ENCODE measurements at places on chromosomes 5 and 9. TPM values are rescaled to one million over a fixed set of nuclear protein-coding genes. Genes with fewer than 3 reads are reported as not detected.

- H3K27me3 ChIP-seq, result peaks cover 2% of the 10 kb centered on the region
- H3K4me3 ChIP-seq, result no peak overlapping the region
- DNase-seq, result no peak
- no peaks in the 10 kb centered on the region for H3K4me1 ChIP-seq
These were observed 84.1 kb upstream of the MEGF10 start for GRCh38 chr5:127206320-127207113.

DNA sequence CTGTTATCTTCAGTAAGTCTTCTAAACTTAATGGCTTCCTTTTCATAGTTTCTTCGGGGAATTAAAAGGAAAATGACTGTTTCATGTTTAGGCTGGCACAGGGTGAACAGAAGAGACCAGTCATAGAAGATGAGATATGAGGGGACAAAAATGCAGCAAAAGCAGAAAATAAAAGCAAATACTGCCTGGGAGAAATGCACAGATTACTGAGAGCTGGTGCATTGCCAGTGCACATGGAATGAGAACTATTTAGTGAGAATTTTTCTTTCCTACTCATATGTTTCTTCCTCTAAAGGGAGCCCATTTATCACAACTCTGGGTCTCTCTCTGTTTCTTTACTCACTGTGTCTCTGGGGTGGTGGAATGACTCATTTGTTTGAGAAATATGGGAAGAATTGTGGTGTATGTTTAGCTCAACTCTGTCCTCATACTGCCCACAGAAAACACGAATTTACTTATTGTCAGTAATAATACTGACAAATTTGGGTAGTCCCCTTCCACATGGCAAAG lies 25.9 kb upstream of the ANKRD55 start:
- H3K36me3 ChIP-seq, result no peaks in the 10 kb centered on the region
- H3K27me3 ChIP-seq, result no peaks in the 10 kb centered on the region

- H3K27ac ChIP-seq, result peak overlapping the region; percentile 73
- no peak for DNase-seq
- peaks cover 58% of the 10 kb centered on the region for H3K36me3 ChIP-seq
- no peaks in the 10 kb centered on the region for H3K27me3 ChIP-seq
These were observed 64.9 kb downstream of the CDC42SE2 start for GRCh38 chr5:131328536-131329285.

DNA sequence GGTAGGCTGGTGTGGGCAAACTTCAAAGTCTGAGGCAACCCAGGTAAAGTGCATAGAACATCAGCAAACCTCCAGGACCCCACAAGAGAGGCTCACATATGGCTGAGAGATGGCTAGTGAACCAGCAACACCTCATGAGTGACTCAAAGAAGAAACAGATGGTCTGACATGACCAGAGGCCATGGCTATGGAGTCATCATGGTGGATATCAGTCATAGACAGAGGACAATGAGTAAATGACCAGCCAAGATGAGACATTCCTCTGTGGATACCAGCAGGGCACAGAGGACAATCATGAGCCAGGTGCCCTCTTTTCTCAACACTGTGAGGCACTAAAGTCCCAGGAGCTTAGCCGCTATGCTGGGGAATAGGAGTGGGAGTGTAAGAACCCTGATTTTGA lies 180.8 kb downstream of the RASEF start:
- H3K36me3 ChIP-seq, result no peaks in the 10 kb centered on the region
- no peak overlapping the region for H3K27ac ChIP-seq
- H3K4me1 ChIP-seq, result no peaks in the 10 kb centered on the region
- no peaks in the 10 kb centered on the region for H3K27me3 ChIP-seq
- DNase-seq, result no peak

DNA sequence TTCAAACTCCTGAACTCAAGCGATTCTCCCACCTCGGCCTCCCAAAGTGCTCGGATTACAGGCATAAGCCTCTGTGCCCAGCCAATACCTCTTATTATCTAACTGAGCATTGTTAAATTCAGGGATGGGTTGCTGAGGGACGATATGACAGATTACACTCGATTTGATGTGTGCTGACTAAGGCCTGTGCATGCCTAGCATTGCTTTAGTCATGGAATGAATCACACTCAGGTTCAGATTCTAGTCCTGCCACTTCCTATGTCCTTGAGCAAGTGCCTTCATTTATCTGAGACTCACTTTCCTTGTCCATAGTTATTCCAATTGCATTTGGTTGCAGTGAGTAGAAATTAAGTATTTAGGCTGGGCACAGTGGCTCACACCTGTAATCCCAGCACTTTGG lies 19.5 kb downstream of the THBS4 start:
- no peaks in the 10 kb centered on the region for H3K36me3 ChIP-seq
- no peak for DNase-seq
- no peak overlapping the region for H3K4me3 ChIP-seq
- H3K27ac ChIP-seq, result no peak overlapping the region

DNA sequence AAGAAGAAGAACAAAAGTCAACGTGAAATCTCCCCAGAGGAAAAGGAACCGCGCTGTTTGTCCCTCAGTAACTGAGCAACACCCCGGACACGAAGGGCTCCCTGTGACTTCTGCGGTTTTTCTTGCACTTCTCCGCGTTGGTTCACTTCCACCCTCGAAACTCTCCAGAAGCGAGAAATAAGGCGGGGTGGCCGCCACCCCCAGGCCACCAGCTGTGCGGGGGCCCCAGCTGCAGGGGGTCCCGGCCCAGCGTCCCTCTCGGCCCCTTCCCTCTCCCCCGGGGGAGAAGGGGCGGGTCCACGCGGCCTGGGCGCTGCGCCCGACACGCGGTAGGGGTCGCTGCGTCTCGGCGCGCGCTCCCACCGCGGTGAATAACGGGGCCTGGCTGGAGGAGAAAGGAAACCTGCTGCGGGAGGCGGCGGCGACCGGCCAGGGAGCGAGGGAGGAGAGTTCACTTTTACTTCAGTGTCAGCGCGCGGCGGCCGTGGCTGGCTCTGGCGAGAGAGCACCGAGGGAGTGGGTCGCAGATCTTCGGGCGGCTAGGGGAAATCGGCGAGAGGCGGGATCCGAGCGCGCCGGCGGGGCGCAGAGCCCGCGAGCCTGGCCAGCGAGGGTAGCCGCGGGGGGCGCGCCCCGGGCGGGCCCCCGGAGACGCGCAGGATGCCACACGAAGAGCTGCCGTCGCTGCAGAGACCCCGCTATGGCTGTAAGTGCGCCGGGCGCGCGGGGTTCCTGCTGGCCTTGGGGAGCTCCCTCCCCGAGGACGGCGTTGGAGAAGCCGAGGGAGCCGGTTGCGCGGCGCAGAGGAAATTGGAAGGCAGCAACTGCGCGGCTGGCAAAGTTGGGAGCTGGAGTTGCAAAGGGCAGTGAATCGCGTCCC lies at the start of gene IQGAP2:
TSS of gene IQGAP2 (plus strand) at position 400 of the 880 bp plus-strand sequence. CDS start at position 661, 261 bp downstream.
- H3K36me3 ChIP-seq, result peaks cover 7% of the 10 kb centered on the region
- H3K4me1 ChIP-seq, result peaks cover 51% of the 10 kb centered on the region
- peak within 1 kb of the TSS; percentile 87 for H3K4me3 ChIP-seq
- peak within 1 kb of the TSS; percentile 98 for H3K27ac ChIP-seq

- no peaks in the 10 kb centered on the region for H3K27me3 ChIP-seq
- H3K4me3 ChIP-seq, result no peak overlapping the region
- DNase-seq, result no peak
These were observed 244.9 kb upstream of the KLF4 start for GRCh38 chr9:107734256-107735013.

The S1PR3 gene
- 0.58 TPM for total RNA-seq

The UAP1L1 gene
- total RNA-seq, result 49.8 TPM

The PCDHA12 gene
- total RNA-seq, result not detected

All from activated CD8-positive, alpha-beta T cell treated with anti-CD3 and anti-CD28 coated beads for 36 hours (primary cell).